ENCODE measurements at places on chromosomes 3 and 15.

- DNase-seq: no peak
Measured at GRCh38 chr3:57893668-57894067, 114.6 kb upstream of the FLNB start.

DNA sequence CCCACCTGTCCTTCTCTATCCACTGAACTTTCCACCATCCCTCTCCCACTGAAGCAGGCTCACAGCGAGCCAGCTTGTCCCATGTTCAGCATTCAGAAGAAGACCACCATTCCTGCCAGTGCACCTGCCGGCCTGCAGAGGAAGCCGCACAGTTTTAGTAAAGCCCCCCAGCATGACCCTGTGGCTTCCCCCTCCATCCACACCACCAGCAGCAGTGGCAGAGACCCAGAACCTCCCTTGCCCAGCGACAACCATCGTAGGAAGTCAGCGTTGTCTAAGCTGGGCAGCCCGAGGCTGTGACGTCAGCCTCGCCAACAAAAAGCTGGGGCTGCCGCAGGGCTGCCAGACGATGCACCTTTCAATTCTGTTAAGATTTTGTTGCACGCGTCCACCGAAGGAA is 66.6 kb upstream of the TAMM41 start:
- no peak for DNase-seq

- no peak for DNase-seq
Measured at GRCh38 chr3:175278680-175279079, 419.5 kb downstream of the NAALADL2 start.

DNA sequence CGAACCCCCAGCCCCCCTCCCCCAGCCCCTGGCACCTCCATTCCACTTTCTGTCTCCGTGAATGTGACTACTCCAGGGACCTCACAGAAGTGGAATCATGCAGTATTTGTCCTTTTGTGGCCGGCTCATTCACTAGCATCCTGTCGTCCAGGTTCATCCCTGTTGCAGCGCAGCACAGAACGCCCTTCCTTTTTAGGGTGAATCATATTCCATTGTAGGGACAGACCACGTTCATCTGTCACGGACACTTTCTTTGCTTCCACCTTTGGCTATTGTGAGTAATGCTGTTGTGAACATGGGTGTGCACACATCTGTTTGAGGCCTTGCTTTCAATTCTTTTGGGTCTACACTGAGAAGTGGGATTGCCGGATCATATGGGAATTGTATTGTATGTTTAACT is 148.9 kb upstream of the IQSEC1 start:
- DNase-seq: no peak

DNA sequence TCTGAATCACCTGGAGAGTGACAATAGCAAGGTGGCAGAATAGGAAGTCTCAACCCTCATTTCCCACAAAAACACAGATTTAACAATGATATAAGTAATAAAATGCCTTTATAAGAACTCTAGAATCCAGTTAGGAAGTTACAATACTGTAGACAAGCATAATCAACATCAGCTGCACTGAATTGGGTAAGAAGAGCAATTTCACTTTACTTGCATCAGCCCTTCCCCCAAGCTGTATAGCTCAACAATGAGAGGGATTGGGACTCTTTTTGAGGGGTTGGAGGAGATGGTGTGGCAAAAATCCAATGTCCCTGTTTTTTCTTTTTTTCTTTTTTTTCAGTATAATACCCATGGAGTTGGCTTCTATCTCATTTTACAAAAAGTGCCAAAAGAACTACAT is 63.1 kb downstream of the SERP1 start:
- DNase-seq: no peak

- DNase-seq: no peak
Measured at GRCh38 chr15:42692536-42692935, 44.4 kb downstream of the CDAN1 start.

DNA sequence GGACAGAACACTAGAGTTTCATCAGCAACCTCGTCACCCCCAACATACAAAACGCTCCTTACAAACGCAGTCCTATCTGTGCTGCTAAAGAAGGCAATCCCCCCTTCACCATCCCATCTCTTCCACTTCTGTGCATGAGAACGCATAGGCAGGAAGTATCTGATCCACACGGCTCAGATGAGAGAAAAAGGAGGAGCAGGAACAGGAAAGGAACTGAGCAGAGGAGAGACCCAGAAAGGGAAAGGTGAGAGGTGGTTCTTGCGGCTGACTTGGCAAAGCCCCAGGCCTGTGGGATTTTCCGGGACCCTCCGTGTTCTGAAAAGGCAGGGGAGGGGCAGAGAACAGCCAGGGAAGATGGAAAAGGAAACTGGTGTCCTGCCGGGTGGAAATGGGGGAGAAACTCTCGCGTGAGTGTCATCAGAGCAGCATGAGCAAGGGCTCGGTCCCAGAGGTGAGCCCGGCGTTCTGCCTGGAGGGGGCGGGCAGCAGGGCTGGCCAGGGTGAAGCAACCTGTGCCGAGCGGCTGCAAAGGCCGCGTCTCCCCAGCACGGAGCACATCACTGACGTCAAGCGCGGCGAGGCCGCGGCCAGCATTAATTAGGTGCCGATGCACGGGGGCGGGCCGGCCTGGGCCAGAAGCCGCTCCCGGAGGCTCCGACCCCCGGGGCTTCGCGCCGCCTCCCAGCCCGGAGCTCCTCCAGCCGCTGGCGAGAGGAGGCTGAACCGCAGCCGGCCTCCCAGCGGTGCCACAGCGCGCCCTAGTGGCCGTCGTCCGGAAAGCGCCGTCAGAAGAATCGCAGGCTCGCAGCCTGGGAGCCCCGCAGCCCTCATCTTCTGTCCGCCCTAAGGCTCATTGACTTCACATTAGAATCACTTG is 35.8 kb downstream of the CPN2 start:
- DNase-seq: peak; percentile 25

DNA sequence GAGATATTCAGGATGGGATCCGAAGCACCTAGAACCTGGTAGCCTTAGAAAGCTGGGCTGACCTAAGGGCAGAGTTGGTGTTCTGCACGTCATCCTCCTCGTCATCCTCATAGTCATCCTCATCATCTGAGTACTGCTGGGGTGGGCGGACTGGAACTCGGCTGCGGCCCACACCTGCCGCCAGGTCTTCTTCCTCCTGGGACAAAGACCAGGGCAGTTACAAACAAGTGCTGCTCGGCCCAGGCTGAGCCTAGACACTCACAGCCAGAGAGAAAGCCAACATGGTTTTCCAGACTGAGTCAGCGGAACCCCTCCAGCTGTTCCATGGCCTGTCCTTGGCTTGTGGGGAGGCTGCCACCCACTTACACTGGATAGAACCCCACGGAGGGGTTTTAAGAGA is 40.5 kb downstream of the SEMA3G start:
- DNase-seq: no peak

DNA sequence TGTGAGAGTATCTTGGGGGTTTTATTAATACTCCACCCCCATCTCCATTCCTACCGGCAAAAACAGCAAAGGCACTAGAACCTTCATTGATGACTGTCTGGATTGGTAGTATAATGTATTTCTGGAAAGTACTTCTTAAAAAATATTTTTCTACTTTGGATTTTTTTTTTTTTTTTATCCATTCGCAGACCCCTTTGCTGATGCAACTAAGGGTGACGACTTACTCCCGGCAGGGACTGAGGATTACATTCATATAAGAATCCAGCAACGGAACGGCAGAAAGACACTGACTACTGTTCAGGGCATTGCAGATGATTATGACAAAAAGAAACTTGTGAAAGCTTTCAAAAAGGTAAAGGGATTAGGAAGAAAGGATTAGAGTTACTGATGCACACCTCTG is 1.2 kb downstream of the EIF1B start:
- DNase-seq: no peak

DNA sequence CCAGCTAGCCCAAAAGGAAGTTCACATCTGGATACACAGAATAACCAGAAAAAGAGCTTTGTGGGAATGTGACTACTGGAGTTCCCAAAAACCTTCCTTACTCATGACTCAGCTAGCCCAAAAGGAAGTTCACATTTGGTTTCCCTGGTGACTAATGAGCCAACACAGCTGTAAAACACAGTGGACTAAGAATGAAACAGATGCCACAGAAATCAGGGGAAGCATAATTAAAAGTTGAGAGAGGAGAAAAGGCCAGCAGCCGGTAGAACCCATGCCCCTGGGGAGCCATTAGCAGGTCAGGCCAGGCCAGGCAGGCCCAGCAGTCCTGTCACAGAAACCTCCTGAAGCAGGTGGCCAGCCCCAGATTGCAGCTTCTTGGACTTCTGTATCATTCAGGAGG is 130.3 kb downstream of the GHSR start:
- no peak for DNase-seq

GRCh38 chr3:12317914-12318313 is 29.0 kb downstream of the PPARG start:
- DNase-seq: no peak

DNA sequence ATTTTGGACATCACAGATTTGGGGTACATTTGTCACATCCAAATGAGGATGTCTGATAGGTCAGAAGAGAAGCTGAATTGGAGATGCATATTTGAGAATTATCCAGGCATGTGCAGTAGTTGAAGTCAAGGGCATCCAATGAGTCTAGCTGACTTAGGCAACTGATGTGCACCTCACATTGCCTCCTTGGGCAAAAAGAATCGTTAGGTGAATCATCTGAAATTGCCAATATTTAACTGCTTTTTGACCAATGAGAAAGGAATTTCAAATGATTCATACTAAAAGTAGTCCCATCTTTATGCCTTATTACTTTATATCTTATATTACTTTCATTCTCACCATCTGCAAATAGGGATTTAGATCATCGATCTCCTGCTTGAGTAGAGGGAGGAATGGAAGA is 117.7 kb downstream of the CD47 start:
- DNase-seq: no peak

DNA sequence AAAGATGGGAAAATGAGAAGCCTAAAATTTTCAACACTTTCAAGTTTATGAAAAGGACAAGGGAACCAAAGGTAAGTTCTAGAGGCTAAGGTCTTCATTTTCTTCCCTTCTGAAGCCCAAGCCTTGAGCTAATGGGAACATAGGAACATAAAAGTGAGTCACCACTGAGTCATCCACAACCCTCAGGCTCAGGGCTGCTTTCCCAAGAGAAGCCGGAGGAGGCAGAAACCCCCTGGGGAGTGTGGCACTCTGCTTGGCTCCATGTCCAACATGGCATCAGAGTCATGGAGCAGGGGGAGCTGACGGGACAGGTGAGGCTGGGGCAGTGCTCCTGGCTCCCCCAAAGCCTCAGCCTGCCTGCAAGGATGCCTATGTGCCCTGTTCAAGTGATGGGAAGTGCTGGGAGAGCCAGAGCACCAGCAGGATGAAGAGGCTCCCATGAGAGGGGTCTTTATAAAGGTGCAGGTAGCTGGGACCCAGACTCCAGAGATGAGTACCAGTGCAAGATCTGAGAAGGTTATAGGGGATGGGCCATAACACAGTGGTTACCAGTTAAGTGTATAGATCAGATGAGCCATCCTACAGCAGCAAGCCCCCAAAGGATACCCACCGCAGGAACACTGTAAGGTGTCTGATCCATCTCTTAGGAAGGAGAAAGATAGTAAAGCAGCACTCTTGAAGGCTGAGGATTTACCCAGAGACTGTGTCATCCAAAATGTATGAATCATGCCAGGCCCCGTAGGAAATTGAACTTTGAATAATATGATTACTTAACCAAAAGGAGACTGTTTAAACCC is 31.8 kb upstream of the RYR3 start:
- DNase-seq: no peak

DNA sequence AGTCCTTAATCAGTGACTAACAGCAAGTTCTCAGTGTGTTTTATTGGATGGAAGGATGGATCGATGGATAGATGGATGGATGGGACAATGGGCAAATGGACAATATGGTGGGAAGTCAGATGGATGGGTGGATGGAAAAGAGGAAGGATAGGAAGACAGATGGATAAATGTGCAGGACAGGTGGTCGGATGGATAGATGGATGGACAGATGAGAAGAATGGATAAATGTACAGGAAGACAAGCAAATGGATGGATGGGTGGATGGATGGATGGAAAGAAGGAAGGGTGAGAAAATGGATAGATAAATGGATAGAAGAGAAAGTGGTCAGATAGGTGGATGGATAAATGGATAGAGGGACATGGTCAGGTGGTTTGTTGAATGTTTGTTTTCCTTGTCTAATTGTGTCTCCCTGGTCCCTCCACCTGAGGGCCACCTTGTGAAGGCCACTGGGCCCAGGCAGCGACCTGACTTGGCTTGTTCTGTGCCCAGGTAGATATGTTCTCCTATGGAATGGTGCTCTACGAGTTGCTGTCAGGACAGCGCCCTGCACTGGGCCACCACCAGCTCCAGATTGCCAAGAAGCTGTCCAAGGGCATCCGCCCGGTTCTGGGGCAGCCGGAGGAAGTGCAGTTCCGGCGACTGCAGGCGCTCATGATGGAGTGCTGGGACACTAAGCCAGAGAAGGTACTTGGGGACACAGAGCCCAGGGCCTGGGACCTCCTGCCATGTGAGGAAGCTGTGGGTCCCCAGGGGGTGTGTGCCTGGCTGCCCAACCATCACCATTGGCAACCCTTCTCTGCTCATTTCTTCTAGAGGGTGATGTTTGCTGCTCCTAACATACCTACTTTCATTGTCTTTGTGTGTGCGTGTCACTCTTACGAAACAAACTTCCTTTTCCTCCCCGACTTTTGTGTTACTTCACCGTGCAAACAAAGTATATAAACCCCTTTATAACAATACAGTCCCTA is 137.5 kb downstream of the LRRK1 start:
- DNase-seq: no peak

All from LNCaP clone FGC (cell line).